ENCODE measurements at places on chromosomes 7 and 10.

GRCh38 chr10:122306282-122306681 lies 35.2 kb downstream of the BTBD16 start:
- DNase-seq, result no peak

DNA sequence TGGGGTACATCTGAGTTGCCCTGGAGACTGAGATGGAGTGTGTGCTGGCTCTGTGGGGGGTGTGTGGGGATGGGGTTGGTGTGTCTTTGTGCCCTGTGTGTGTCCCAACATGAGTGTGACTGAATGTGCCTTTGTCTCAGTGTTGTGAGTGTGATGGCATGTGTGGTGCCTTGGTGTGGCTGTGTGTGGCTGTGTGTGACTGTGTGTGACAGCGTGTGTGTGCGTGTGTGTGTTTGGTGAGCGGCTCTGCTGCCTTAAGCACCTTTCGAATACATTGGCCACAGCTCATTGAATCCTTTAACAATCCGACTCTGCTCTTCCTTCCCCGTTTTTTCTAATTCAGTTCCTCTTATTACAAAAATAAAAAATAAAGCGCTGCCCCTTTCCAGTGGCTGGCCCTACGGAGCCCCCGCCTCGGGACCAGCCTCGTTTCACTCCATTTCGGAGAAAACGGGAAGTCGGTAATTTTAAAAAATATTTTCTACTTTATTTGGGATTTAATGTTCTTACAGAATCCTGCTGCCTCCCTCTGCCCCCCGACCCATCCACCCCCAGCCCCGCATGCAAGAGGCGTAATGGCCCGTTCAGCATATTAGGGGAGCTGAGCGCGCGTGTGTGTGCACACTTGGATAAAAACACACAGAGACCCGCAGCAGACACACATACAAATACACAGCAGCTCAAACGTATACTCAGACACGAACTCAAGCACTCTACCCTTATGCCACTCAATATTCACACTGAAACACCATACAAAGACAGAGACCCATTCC lies 35.5 kb downstream of the HIF1AN start:
- DNase-seq, result no peak

- DNase-seq, result peak; percentile 44
These were observed 73.9 kb upstream of the PTN start for GRCh38 chr7:137417464-137417863.

GRCh38 chr10:43202657-43203447 lies 64.0 kb downstream of the RASGEF1A start:
- DNase-seq, result no peak

- DNase-seq, result peak; percentile 62
These were observed 256.7 kb downstream of the AGMO start for GRCh38 chr7:15305002-15305600.

DNA sequence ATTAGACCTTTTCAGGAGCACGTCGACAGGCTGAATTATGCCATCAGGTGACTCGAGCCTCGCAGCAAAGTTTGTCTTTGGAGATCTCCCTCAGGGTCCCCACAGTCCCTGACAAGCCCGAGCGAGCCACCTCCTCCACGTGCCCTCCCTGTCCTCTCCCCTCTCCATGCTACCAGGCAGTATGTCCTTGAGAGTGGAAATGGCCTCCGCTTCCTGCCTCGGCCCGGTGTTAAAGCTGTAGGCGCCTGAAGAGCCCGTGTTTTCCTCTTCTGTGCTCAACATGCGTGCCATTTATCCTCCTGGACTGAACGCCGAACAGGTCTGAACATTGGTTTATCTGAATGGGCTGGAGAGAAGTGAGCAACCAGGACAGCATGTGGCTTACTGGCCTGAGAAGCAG lies 82.6 kb downstream of the GPR26 start:
- no peak for DNase-seq

- peak; percentile 98 for DNase-seq
These were observed 4.6 kb upstream of the SERPINE1 start for GRCh38 chr7:101121991-101122932.

DNA sequence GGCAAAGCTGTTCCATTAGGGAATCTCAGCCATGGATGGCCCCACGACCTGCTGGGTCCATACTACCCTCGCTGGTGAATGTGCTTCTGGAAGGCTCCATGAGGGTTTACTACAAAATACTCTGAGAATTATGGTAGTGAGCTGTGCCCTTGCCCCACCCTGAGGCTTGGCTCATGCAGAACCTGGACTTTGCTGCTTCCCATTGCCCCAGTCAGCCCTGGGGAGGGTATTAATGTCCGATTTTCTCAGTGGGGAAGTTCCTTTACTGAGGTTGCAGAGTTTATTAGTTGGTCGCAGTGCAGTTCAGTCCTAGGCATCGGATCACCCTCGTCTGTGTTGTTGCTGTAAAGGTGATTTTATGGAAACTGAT lies 310.1 kb downstream of the WDR37 start:
- DNase-seq, result no peak

GRCh38 chr10:96211764-96212163 lies 59.6 kb downstream of the BLNK start:
- no peak for DNase-seq

- peak; percentile 23 for DNase-seq
These were observed 99.5 kb downstream of the HIP1 start for GRCh38 chr7:75639071-75639885.

DNA sequence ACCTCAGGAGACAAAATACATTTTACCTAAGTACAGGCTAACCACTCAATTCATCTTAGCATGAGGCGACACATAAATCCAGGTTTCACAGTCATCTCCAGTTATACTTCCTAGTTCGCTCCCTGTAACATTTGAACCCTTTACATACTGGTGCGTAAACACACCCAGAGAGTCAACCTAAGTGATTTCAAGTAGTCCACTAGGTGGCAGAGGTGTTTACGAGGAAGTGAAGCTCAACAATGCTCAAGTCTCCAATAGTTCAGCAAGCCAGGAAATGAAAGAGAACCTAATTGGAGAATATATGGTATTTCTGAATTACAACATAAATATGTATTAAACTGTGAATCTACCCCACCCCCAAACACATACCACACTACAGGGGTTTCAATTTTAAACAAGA lies 76.3 kb upstream of the ABCB5 start:
- DNase-seq, result peak; percentile 30

- DNase-seq, result no peak
These were observed 1217.6 kb upstream of the LRRN3 start for GRCh38 chr7:109873296-109873695.

GRCh38 chr10:132981173-132981555 lies 38.8 kb upstream of the CFAP46 start:
- DNase-seq, result no peak

- DNase-seq, result no peak
These were observed 458 bp downstream of the COX15 start for GRCh38 chr10:99731306-99732032.

GRCh38 chr10:88065383-88066049 lies 202.1 kb downstream of the PTEN start:
- no peak for DNase-seq

GRCh38 chr10:88881922-88882645 lies 2.0 kb downstream of the STAMBPL1 start:
- DNase-seq, result no peak

- DNase-seq, result no peak
These were observed 101.6 kb downstream of the CUL2 start for GRCh38 chr10:34988397-34989067.

DNA sequence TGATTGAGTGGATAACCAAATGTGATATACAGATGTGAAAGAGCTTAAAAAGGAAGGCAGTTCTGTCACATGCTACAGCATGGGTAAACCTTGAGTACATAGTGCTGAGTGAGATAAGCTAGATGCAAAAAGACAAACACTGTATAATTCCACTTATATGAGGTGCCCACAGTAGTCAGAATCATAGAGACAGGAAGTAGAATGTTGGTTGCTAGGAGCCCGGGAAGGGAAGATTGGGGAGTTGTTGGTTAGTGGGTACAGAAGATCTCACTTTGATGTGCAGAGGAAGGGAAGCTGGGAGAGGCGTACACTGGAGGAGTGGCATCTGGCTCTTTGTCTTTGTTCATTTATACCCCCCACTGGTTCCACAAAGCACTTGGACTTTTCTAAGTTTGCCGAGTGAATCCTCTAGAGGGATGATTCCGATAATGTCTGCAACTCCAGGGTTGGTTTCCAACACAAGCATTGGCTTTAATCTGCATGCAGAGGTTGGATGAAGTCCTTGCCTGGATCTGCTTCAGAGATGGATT lies 39.5 kb downstream of the TSPAN14 start:
- peak; percentile 92 for DNase-seq

DNA sequence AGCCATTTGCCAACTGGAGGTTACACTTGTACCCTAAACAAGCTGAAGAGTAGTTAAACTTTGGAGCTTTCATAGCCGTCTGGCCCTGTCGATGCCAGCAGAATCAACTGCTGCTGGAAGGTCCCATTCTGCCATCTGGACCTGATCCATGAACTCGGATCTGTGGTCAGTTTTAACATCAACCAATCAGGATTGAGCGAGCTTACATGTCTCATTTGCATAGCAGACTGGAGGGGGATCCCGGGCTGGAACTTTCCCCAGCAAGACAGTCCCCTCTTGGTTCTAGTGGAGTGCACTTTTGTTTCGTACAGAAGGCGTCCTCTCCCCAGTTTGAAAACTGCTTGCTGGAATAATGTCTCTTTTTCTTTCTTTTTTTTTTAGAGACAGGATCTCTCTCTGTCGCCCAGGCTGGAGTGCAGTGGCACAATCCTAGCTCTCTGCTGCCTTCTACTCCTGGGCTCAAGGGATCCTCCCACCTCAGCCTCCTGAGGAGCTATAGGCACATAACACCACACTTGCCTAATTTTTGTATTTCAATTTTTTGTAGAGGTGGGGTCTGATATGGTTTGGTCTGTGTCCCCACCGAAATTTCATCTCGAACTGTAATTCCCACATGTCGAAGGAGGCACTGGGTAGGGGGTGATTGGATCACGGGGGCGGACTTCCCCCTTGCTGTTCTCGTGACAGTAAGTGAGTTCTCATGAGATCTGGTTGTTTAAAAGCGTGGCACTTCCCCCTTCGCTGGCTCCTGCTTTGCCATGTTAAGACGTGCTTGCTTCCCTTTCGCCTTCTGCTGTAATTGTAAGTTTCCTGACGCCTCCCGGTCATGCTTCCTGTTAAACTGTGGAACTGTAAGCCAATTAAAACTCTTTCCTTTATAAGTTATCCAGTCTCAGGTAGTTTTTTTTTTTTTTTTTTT lies 42.8 kb upstream of the SEPHS1 start:
- peak; percentile 23 for DNase-seq

GRCh38 chr10:60703266-60704041 lies 74.8 kb upstream of the CDK1 start:
- DNase-seq, result no peak

DNA sequence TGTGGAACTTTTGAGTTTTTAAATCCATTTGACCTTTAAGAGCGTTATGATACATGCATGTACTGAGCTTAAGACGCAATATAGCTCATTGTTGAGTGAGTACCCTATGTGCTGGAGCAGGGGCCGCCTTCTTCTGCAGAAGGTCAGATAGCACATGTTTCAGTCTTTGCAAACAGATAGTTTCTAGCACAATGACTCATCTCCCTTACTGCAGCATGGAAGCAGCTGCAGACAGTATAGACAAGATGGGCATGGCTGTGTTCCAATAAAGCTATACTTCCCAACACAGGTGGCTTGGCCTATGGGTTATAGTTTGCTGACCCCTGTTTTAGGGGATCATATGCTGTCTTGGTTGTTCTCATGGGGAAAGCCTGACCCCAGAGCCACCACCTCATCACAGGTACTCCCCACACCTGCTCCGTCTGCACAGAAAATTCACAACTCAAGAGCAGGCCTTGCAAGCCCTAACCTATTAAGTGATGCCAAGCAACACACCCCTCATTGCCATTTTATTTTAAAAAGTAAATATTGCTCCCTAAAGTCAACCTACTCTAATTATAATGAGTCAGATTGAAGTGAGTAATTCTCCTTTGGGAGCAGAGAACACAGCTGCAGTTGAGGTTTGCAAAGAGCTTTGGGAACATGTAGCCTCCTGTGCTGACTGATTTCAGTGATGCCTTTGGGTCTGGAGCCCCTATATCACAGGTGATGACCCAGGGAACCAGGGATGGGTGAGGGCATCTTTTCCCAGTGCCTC lies 330.1 kb downstream of the PAXIP1 start:
- DNase-seq, result peak; percentile 14

- peak; percentile 70 for DNase-seq
These were observed 48.0 kb upstream of the DLG5 start for GRCh38 chr10:77974396-77975074.

DNA sequence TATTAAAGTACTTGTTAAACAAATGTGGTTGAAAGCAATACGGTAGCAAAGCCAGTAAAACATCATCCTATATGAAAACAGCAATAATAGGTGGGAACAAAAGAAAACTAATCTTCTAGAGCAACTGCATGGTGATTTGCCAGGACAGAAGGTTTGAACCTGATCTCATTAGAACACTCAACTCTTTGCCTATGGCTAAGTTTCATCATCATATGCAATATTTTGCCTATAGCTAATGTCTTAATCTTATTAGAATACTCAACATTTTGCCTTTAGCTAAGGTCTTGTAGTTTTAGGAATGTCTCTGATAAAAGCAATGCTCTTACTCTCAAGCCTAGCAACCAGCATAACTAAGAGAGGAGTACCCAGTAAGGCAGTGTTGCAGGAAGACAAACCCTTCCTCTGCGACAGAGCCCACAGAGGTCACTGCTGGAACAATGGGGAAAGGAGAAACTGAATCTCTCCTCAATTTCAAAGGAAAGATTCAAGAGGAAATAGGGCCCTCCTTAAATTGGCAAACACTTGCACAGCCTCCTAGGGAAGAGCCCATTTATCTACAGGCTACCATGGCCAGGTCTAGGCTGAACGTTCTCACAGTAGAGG lies 38.3 kb downstream of the CADPS2 start:
- DNase-seq, result no peak

DNA sequence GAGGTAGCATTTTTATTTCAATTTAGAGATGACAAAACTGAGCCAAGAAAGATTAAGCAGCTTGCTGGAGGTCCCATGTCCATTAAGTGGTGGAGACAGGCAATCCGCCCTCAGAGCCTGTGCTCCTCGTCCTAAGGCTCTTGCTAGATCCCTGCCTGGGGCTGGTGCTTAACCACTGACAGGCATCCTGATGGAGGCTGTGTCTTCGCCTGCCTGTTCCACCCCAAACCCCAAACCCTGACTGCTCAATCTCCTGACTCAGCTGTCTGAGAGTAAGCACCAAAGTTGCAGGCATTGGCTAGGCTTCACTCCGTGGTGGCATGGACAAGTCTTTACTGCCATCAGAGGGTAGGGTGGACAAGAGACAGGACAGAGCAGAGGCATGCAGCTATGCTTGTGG lies 209.4 kb downstream of the POU6F2 start:
- DNase-seq, result no peak

- no peak for DNase-seq
These were observed 62.7 kb upstream of the FGL2 start for GRCh38 chr7:77262316-77262715.

DNA sequence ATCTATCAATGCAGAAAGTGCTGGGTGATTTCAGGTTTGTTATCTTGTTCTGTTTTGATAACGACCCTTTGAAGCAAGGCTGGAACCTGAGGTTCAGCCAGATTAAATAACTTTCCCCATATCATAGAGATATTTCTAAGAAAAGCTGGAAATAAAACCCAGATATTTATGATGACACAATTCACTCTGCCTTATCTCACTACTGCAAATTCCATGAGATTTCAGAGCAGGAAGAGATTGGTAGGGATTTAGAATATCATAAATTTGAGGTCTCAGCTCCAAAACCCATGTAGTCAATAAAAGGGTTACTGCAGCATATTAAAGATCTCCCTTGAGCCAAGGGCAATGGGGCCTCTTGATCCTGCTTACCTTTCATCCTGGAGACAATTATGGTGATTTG lies 692.5 kb upstream of the IGFBP3 start:
- no peak for DNase-seq
